ENCODE measurements at places on chromosomes 1 and 21.
A peak's percentile ranks its signal among the peaks of the same experiment; 100 is the strongest.

GRCh38 chr1:157399343-157399983 is 152.9 kb downstream of the FCRL5 start:
- DNase-seq: no peak

DNA sequence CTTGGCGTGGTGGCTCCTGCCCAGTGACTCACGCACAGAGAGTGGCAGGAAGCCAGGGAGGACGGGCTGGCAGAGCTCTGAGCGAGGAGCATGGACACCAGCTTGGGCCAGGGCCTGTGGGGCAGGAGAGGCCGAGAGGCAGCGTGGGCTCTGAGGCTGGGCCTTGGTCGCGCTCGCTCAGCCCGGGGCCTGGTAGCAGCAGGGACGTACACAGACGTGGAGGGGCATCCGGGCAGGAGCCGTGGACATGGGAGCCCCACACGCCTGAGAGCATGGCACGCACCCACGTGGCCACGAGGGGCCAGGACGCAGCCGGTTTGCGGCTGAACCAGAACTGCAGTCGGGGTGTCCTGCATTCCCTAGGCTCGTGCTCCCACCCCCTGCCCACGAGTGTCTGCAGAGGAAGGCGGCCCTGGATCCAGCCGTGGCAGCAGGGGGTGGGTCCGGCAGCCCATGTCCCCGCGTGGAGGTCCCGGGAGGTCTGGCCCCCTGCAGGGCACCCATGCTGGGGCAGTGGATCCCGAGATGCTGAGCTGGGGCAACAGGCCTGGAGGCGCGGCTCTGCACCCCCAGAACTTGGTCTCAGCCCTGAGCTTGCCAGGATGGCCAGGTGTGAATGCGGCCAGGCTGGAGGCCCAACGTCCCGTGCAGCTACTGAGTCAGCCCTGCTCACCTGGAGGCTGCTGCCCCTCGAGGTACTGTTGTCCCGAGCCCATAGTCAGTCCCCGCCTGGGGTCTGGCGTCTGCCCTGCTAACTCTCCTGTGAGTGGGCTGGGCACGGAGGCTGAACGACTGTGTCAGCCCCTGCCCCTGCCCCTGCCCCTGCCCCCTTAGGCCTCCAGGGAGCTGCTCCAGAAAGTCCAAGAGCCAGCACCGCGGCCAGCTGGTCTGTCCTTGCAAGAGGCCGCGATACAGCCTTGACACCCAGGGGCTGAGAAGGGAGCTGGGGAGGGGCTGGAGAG is 61.6 kb downstream of the SLX9 start:
- no peak for DNase-seq

- no peak for DNase-seq
Measured at GRCh38 chr21:15400905-15401304, 328.9 kb upstream of the USP25 start.

- no peak for DNase-seq
Measured at GRCh38 chr1:70438529-70438928, 27.5 kb downstream of the CTH start.

DNA sequence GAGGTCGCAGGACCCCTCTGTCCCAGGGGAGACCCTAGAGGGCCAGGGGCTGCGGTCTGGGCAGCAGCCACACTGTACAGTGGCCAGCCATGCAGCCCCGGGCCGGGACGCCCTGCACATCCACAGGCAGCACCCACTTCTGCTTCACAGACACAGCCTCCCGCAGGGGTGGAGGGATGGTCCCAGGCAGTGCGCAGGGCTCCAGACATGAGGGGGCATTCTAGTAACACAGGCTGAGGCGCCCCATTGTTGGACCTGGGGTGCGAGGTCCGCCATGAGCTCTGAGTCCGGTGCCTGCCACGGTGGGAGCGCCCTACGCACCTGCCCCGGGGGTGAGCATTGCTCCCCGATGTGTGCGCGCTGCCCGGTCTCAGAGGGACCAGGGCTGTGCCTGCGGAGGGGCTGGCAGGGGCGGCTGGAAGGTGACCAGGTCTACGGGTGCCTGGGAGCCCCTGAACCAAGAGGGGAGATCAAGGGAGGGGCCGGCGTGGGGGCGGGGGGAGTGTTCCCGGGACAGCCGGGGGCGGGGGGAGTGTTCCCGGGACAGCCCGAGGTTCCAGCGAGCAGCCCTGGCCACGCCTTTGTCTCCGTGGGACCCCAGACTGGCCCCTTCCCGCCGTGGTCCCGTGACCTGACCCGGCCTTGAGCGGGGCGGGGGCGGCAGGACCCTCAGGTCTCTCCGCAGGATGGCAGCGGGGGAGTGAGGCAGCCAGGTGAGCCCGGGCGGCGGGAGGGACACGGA is 4.5 kb downstream of the MMEL1 start:
- DNase-seq: no peak

- peak; percentile 36 for DNase-seq
Measured at GRCh38 chr1:165925498-165926079, 98.2 kb downstream of the UCK2 start.

DNA sequence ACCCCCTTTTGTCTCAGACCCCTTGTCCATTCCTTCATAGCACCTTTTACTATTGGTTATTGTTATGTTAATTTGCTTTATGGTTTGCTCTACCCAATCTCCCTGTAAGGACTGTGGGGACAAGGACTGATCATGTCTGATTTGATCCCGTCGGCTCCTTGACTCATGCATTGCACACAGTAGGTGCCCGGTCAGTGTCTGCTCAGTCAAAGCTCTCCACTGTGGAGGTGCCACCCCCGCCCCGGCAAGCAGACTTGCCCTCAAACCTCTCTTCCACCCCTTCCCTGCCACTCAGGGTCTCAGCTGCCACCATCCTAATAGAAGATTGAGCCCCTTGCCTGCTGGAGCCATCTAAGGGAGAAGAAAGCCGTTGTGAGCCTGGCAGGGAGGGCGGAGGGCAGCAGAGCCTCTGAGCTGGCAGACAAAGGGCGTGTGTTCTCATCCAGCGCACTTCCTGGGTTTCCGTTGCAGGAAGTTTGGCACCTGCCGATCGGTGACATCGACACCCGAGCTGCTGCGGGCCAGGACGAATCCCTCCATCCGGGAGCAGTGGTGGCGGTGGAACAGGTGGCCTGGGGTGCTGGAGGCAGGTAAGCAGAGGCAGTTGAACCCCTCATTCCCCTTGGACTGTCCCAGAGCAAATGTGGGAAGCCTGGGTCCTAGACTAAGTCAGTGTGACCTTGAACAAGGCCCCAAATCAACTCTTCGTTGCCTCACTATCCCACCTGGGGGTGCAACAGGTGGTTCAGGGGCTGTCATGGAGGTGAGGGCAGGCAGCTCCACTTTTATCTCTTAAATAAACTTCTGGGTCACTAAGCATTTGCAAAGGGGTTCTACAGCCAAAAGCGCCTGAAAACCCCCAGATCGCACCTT is 2.2 kb upstream of the FBLIM1 start:
- DNase-seq: no peak

DNA sequence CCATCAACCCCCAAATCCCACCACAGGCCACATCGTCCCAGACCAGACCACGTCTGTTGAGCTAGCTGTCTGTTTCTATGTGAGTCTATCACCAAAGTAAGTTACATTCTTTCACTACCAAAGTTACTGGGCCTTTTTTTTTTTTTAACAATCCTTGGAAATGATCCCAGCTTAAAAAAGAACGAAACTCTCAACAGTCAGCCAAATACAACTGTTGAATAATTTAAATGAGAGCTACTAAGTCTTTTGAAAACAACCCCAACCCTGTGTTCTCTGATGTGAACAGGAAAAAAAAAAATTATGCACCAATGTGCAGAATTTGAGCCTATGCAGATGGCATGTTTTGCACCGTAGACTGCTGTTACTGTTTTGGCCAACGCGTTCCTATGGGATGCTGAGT is 134.0 kb upstream of the ETS2 start:
- DNase-seq: no peak

GRCh38 chr1:201753492-201753891 is 75.5 kb upstream of the IPO9 start:
- DNase-seq: no peak

GRCh38 chr1:147473733-147474049 is 67.6 kb upstream of the BCL9 start:
- no peak for DNase-seq

GRCh38 chr21:16376673-16377072 is 646.9 kb downstream of the USP25 start:
- DNase-seq: no peak

DNA sequence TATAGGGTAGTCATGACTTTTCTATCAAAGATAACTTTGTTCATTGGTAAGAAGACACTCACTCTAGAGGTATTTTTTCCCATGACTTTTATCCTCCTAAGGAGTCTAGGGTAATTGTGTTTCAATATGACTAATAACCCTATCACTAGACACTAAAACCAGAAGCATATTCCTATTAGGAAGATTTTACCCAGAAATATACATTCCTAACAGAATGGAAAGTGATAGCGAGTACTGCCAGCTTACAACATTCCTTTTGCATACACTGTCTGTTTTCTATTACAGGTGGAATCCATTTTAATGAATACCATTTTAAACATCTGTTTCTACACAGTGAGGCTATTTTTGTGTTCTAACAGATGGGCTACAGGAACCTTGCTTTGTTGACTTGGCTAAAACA is 31.4 kb upstream of the C1orf185 start:
- DNase-seq: no peak

GRCh38 chr1:234213658-234214128 is 159.6 kb upstream of the COA6 start:
- no peak for DNase-seq

- DNase-seq: no peak
Measured at GRCh38 chr21:39022863-39023693, 160.2 kb downstream of the PSMG1 start.

DNA sequence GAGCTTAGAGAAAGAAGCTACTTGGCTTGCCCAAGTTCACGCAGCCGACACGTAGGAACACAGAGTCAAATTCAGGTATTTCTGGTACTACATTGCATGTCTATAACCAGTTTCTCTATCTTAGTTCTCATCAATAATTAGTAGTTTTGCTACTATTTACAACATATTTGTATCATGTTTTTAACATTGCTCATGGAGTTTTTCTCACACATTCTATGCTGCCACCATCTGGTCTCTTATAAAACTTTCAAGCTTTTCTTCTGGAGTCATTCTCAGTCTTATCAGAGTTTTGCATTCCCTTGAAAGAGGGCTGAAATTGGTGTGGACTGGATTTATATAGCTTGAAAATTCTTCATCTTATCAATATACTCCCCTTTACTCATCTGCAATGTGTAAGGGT is 118.8 kb upstream of the PALMD start:
- DNase-seq: peak; percentile 71

GRCh38 chr1:230807029-230807428 is 59.8 kb downstream of the CAPN9 start:
- no peak for DNase-seq

- no peak for DNase-seq
Measured at GRCh38 chr1:100565533-100565932, 27.6 kb downstream of the GPR88 start.

GRCh38 chr1:228423404-228424053 is 6.9 kb upstream of the TRIM17 start:
- no peak for DNase-seq

DNA sequence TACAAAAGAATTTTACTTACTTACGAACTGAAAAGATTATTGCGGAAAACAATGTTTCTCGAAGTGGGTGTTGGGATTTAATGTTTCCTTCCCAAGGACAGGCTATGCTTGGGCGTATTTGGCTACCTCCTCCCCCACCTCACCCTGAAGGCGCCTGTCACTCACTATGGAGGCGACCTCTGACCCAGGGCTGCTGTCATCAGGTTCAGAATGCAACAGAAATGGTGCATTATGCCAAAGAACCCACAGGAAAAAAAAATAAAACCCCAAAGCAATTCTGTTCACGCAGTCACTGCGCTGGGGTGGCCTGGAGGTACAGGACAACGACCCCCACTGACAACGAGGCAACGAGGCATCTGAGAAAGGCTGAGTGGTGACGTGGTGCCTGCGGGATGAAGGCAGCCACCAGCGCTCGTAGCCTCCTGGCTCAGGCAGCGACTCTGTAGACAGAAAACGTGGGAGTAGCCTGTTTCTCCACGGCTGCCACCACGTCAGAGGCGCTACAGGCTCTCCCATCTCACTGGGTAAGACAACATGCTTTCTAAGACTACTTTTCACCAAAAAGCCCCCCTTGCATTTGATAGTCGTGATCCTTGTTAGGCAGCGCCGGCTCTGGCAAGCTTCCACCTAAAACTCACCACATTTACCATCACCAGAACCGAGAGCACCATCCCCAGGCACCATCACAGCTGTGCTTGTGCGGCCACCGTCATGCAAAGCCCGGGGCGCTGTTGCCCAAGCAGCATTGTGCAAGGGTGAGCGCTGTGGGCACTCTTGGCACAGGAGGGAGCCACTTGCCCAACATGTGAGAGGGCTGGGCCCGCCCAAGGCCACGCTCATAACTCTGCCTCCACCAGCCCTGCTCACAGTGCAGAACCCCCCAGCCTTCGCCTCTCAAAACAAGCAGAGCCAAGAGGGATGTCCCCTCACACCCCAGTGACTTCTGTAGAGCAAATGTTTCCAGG is 14.3 kb downstream of the NADK start:
- no peak for DNase-seq

DNA sequence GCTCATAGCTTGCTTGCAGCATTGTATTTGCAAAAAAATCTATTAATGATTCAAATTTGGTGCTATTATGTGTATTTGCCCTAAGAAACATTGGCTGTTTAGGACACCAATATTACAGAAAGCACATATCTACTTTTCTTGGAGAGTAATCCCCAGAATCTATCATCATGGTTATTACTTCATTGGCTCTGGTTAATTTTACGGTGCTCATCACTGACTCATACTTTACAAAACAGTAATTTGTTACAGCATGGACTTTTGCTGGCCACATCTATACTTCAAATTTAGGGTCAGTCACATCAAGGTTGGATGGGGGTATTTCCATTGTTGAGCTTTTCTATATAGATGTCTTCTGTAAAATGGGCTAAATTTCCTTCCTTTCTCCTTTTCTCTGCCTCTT is 45.7 kb downstream of the SH3GLB1 start:
- no peak for DNase-seq

- no peak for DNase-seq
Measured at GRCh38 chr1:95236784-95237575, 3.0 kb downstream of the RWDD3 start.

- DNase-seq: no peak
Measured at GRCh38 chr21:14888202-14888601, 176.6 kb downstream of the NRIP1 start.

DNA sequence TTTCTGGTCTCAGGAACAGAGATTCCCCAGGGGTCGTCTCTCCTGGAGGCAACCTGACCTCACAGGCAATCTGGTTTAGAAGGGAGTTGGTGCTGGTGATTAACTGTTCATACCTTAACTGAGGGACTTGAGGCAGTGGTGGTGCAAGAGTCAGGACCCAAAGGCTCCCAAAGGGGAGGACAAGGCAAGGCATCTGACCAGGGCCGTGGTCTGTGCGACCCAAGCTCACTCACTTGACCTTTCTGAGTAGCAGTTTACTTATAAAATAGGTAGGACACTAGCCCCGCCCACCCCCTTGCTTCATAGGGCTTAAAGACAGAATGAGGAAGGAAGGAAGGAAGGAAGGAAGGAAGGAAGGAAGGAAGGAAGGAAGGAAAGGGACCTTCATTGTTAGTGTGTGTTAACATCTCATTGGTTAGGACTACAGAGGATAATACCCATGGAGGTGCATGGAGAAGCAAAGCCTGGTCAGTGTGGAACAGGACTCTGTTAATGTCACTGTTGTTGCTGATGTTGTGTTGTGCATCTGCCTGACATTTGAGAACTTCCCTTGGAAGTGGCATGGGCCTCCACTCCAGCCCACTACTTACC is 4.6 kb upstream of the KCNA2 start:
- no peak for DNase-seq
